ENCODE measurements at places on chromosomes 13 and 19.
A peak's percentile ranks its signal among the peaks of the same experiment; 100 is the strongest.

- DNase-seq, result no peak
Measured at GRCh38 chr13:65593298-65593874, 1636.8 kb downstream of the PCDH9 start.

DNA sequence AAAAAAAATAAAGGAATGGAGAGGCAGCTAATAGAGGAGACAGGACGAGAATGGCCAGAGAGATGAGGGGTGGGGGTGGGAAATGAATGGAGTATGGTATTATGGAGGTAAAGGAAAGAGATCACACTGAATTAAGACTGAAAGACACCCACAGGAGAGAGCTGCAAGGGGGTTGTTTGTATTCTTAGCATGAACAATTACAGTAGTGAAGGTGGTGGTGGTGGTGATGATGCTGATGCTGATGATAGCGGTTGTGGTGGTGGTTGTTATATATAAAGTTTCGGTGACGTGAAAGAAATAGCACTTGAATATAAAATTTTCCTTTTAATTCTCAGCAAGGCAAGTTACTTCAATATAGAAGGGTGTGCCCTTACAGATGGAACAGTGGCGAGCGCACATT is 2.8 kb upstream of the ADGRE3 start:
- no peak for DNase-seq

DNA sequence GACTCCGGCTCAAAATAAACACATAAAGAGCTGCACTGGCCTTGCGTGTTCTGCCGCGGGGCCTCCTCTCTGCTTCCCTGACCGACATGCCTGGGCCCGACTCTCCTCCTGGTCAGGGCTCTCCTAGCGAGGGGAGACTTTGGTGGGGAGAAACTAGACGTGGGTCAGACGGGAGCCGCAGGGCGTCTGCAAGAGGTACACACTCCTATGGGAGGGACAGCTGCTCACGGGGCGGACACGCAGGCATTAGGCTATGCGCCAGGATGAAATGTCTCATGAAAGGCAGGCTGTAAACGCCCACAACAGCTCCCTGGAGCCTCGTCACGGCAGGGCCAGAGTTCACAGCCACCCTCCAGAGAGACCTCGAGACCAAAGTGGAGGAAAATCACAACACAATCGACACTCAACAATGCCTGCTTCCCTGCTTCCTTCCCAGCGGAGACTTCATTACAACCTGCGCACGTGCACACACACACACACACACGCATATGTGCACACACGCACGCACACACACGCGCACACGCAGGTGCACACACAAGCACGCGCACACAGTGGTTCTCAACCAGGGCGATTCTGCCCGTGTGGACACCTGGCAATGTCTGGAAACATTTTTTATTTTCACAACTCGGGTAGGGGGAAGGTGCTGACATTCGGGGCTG is 5.8 kb downstream of the SLC39A3 start:
- DNase-seq, result no peak

- peak; percentile 92 for DNase-seq
Measured at GRCh38 chr19:43950834-43951645, at the start of gene ZNF221. TSS of gene ZNF221 (plus strand) at chr19:43951228. CDS start at chr19:43962727, 11,499 bp downstream.

DNA sequence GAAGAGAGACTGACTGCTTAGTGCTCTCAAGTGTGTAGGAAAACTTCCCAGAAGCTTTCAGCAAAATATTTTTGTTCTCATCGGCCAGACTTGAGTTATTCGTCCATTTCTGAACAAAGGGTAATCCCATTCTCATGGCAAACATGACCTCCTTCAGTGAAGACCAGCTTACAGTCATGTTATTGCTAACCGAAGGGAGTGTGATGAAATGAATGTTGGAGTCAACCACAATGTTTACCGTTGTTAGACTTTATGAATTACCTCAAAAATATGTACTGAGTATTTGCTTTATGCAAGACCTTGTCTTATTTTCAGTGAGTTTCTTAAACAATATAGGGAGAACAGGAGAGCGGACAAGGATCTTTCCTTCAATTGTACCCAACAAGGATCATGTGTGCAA is 228.6 kb downstream of the LMO7 start:
- DNase-seq, result no peak

DNA sequence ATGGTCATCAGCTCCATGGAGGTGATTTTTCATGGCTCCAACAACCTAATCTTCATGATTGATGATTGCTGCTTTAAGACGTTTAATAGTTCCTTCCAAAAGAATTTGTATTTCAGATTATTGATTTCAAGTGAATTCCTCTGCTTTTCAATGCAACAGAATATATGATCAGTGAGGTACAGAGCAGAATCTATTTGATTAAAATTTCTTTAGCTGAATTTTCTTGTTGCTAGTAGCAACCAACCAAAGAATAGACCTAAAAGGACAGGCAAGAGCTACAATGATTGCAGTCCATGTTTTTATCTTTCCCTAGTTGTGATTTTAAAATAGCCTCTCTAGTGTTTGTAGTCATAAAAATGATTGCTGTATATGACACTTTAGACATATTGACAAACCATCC is 76.8 kb upstream of the SCEL start:
- DNase-seq, result no peak

GRCh38 chr19:2548966-2549365 is 73.0 kb downstream of the GADD45B start:
- DNase-seq, result no peak

DNA sequence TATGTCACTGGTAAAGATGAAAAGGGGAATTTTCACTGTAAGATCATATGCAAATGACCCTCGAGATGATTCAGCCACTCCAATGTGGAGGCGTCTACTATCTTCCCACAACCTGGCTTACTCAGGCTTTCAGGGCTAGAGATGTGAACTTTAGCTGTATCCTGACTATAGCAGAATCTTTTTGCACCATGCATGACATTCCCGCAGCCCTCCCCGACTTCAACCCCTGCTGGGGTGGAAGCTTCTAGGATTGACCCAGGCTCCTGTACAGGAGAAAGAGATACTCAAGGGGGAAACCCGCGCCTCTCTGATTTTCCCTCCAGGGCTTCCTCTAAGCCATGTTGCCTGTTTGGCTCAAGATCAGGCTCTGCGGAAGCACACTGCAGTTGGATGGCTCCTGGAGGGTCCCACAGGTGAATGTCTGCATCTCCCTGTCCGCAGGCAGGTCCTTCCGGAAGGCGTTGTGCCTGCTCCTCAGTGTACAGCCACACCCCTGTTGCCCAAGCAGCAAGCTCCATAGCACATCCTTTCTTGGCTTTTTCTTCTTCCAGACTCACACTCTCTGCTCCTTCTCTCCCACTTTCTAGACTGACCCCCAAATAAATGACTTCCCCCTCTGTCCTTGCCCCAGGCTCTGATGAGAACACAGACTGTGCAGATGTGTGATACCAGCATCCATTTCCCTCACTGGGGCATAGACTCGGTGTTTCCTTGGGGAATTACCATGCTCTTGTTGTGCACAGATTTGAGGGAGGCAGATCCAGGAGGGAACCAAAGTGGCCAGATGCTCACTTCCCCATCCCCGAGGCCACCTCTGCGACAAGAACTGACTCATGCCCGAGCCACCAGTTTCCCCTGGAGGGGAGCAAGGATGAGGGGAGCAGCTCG is 29.1 kb upstream of the POP4 start:
- no peak for DNase-seq

DNA sequence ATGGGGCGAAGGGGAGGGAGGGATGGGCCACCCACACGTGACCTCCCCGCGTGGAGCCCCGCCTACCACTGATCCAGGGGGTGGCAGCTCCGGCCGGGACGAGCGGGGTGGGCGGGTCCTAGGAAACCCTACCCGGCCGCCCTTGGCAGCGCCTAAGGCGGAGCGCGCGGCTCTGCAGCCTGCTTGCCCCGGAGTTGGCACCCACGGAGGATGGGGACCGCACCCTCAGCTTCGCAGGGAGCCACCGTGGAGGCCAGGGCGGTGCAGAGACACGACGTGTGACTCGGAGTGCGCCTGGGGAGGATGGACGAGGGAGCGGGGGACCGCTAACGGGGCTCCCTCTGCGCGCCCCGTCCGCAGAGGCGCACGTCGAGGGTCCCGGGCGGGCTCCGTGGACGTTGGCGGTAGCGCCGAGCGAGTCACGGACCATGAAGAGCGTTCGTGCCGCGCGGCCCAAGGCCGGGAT is at the start of gene RGS9BP:
Gene RGS9BP (plus strand): TSS at position 129 of the 466 bp plus-strand sequence. CDS start 416 bp downstream, outside the sequence.
- no peak for DNase-seq

DNA sequence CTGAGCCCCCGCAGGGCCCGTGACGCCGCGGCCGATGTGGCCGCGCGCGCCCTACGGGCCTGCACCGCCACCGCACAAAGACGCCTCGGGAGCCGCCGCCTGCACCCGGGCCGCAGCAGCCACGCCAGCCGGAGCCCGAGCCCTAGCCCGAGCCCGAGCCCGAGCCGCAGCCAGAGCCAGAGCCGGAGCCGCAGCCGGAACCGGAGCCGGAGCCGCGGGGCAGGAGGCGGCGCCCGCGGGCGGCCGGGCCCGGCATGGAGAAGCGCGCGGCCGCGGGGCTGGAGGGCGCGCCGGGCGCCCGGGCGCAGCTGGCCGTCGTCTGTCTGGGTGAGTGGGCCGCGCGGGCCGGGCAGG is 379 bp downstream of the LRP3 start:
- DNase-seq, result no peak

GRCh38 chr13:106230450-106230849 is 305.0 kb downstream of the EFNB2 start:
- no peak for DNase-seq

DNA sequence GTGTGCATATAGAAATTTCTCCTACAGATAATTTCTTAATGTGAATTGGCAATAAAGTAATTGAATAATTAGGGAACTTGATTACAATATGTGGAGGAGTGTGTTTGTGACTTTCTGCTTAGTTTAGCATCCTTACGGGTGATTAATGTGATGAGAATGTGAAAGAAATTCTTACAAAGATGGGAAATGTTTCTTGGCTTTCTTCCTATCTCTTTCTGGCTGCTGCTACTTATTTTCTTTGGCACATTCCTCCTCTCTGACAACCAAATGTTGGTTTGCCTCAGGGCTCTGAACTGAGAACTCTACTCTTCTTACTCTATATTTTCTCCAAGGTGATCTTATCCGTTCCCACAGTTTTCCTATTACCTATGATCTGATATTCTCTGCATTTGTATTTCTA is 300.1 kb downstream of the TBC1D4 start:
- DNase-seq, result no peak

DNA sequence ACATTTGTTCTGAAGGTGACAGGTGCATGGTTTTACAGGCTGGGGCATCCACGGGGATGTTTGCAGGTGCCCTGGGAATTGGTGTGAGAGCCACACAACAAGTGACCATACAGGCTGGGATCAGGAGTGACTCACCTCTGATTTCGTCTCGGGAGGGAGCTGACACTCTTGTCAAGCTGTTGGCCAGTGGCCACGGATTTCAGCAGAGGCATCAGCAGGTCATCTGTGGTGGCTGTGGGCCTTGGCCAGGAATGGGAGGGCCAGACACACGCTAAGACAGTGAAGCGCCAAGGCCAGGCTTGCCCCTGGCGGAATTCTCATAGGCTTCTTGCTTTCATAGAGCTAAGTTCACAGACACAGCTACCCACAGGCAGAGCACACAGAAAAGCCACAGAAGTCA is 108.6 kb downstream of the HSPH1 start:
- DNase-seq, result no peak

DNA sequence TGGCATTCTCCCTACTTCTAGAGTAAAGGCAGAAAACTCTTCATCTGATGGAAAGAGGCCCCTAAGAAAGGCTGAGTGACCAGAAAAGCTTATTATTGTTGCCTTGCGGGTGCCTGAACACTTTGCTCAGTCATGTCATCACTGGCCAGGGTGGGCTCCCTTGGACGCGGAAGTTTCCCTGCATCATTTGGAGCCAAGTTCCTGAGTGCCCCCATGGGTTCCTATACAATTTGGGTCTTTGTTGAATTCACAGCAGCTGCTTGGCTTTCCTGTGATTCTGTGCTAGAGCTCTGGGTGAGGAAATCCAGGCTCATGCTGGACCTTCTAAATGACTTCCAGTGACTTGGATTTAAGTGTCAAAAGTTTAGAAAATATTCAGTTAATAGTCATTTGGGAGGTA is 232.9 kb downstream of the LHFPL6 start:
- DNase-seq, result no peak

DNA sequence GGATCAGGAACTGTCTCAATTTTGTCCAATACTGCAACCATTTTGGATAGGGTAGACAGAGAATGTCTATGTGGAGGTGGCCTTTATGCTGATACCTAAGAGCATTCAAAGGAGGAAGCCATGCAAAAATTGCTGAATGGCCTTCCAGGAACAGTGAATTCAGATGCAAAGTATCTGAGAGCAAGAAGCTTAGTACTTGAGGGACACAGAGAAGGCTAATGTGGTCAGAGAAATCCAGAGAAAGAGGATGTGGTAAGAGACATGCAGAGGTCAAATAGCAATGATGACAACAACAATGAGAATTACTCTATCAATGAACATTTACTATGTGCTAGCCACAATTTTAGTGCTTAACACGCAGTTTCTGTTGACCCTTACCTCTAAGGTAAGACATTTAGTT is 785.6 kb upstream of the KLHL1 start:
- DNase-seq, result peak; percentile 42

GRCh38 chr13:51869916-51870315 is 8.1 kb downstream of the CCDC70 start:
- no peak for DNase-seq

DNA sequence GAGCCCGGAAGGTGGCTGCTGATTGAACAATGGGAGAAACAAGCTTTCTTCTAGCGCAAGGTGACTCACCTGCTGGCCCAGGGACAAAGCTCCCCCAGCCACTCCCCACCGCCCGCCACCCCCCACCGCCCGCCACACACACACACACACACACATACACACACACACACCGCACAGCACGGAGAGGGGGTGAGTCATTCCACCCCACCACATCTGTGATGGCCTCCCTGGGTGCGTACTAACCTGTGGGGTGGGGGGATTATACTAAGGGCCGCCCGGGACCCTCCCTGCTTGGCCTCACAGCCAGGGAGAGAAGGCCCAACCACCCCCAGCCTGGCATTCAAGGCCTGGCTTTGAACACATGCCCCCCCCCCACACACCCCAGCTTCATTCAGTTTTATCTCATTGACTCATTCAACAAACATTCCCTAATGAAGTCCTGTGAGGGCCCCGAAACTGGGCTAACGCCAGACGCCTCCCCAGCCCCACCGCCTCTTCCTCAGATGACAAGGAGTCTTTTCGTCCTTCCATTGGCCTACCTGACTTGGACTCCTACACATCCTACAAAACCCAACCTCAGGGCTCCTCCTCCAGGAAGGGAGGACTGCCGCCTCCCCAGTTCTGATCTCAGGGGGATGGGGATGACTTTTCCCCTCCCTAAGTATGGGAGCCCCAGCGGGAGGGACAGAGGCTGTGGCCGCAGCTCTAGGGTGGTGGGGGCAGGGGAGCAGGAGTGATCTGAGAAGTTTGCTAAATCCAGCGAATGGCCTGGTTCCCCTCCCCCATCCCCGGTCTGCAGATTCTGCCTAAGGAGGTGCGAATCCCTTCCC is 5.8 kb upstream of the ONECUT3 start:
- DNase-seq, result peak; percentile 44

DNA sequence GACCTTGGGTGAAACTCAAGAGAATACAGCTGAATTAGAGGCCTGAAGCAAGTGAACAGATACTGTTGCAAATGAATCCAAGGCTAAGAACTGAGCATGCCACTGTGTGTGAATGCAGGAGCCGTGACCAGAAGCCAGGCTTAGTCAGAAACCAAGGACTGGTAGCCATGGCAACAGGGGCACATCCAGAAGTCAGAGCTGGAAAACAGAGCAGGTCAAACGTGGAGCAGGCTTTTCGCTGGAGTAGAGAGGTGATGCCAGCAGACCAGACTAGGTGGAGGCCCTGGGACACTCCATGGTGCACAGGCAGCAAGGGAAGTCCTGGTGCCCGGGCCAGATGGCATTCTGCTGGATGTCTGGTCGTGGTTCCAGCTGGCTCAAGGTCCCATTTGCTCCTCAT is 564.1 kb downstream of the PCDH9 start:
- peak; percentile 3 for DNase-seq

All from NT2/D1 (cell line).